ENCODE measurements at places on chromosomes 16 and 17.

DNA sequence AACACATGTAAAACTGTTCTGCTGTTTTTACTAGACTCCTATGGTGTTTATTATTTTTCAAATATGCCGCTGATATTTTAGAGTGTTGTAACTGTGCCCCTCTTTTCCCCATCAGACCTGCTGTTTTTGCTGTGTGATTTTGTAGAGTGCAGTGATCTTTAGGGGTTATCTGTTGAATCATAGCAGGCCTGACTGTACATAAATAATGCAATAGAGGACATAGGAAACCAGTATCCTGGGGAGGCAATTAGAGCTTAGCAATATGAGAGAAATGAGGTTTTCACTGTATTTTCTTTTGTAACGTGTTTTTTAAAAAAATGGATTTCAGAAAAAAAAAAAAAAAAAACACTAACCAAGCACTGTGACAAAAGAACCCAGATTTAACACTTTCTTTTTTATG lies 662.2 kb downstream of the TOX3 start:
- no peak for DNase-seq

DNA sequence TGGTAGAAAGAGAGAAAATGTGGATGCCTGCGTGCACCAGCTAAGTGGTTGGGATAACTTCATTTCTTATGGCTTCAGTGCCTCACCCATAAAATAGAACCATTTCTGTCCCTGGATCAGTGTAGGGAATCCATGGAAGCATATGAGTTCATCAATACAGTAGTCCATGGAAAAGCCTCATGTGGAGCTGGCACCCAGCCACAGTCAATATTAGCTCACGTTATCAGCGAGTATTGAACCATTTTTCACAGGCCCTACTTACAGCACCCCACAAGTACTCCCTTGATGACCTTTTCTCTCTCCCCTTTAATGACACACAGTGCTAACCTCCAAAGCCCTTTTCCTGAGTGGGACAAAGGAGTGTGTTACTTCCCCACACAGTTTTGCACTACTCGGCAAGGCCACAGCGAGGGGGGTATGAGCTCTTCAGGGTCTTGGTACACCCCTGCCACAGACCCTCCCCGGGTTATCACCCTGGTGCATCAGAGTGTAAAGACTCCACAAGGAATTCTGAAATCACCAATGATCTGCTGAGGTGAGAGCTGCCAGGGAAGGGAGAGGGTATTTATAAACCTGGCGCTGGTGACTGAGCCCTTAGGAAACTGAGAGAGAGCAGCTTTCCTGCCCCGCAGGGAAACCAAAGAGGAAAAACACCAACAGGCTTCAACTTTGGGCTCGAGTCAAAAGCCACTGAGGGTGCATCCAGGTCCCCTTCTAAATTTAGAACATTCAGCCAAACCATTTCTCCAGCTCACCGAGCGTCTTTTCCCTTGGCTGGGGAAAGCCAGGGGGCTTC lies 36.9 kb downstream of the DYNLRB2 start:
- DNase-seq: no peak

- no peak for DNase-seq
Measured at GRCh38 chr17:51165680-51166197, 472 bp upstream of the NME2 start.

DNA sequence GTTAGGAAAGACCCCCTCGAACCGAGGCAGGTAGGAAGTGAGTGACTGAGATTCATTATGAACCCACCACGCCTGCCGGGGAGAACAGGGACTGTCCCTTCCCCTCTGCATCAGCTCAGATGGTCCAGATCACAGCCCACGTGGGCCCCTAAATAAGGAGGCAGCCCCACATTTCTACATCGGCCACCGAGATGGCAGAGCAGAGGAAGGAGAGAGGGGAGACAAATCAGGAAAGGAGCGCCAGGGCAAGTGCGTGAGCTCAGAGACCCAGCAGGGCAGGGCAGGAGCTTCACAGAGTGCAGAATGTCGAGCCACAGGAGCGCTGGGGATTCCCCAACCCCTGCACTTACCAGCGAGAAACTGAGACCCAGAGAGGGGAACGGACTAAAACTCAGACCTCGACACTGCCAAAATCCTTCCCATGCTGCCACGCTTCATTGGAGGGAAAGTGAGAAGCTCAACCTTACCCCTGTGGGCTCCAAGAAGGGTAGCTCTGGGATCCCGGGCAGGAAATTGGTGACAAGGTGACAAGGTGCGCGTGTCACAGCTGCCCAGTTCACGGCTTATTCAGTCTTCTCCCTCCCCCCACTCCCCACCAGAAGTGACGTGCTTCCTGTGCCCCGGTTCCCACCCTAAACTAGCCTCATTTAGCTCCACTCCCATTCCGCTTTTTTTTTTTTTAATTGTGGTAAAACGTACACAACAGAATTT lies at the start of gene ICAM2:
TSS of gene ICAM2 (minus strand) at position 578 of the 711 bp plus-strand sequence. CDS start 13,942 bp downstream, outside the sequence.
- DNase-seq: no peak

DNA sequence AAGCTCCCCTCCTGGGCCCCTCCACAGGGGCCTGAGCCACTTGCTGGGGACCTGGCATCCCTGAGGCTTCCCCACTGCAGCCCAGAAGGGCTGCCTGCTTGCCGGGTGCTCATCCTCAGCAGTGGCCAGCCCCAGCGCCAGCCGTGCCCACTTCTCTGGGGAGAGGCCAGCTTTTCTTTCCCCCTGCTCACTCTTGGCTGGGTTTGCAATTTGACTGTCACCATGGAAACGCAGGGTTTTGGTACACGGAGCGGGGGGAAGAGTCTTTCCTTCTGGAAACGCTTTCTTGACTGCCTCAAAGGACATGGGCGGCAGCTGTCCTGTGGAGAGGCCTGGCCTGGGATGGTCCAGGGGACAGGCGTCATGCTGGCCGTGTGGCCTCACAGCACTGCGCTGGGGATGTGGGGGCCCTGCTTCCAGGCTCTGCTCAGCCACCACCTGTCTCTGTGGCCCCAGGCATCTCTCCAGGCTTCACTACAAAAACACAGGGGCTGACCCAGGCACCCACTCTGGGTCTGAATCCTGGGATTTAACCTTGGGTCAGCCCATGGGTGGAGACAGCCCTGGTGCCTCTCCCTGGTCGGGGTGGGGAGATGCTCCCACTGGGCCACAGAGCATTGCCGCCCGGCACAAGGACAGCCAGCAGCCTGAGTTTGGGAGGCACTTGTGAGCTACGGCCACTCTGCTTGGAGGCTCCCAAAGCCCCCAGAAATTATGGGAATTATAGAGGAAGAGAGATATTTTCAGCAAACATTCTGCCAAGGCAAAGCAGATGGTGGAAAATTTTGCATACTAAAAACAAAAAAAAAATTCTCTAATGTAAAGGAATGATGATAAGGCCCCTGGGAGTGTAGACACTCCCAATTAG lies 45.9 kb upstream of the DOC2B start:
- DNase-seq: no peak

DNA sequence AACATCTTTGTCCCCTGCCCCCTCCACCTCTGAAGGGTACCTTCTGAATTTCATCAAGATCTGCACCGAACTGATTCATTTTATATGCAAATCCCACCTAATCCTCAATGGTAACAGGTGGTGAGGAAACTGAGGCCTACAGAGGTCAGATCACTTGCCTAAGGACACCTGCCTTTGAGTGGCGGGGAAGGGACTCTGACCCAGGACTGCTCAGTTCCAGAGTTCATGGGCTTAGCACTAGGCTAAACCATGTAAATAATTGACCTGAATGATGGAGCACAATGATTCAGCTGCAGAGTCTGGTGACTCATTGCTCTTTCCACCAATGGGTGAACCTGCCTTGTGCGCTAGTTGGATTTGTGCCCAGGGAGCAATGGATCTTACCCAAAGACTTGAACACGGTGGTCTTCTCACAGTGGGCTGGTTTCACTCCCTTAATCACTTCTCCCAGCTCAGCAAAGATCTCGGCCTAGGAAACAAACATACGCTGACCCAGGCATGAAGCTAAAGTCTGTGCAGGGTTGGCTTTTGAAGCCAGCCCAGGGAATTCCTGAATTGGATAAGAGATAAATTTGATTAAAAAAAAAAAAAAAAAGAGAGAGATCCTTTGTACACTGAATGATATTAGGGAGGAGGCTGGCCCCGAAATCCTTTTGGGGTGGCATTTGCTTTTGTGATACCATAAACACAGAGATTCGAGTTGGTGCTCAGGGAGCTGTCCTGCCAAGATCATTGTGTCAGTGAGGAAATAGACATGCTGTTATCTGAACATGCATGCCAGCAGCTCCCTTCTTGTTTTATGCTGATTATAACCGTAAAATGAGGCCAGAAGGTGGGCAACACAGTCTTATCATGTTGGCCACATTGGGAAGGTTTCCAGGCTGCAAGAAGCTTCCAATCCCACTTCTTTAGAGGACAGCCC lies 17.0 kb downstream of the CRYM start:
- DNase-seq: no peak

GRCh38 chr17:57415751-57416207 lies 159.5 kb downstream of the MSI2 start:
- DNase-seq: no peak

GRCh38 chr17:64345689-64346376 lies 44.8 kb downstream of the PECAM1 start:
- no peak for DNase-seq

- no peak for DNase-seq
Measured at GRCh38 chr16:5016967-5017677, 16.6 kb downstream of the NAGPA start.

DNA sequence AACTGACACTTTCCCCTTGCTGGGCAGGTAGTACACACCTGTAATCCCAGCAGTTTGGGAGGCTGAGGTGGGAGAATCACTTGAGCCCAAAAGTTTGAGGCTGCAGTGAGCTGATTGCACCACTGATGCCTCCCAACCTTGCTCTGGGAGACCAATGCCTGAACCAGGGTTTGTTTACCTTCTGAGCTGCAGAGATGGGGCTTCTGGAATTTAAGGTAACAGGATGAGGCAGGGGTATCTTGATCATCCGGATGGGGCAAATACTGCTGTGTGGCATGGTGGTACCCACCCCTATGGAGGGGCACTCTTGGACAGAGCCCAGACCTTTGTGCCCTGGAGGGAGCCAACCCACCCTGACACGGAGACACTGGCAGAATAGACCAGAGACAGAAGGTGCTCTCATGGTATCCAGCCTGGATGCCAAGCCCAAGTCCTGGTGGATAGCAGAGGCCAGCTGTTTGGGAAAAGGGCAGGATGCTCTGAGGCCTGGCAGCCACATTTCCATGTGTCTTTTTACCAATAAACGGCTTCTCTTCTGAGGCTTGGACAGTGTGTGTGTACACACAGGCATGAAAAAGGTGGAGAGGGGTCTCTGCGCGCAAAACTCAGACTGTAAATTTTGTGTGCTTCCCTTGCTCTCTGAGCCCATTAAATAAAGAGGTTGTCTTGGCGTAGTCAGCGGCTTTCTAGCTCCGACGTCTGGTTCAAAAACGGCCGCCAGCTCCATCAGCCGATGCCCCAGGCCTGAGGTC lies 4.4 kb downstream of the ZNF48 start:
- no peak for DNase-seq

- DNase-seq: no peak
Measured at GRCh38 chr17:16926571-16927451, 45.1 kb downstream of the TNFRSF13B start.

DNA sequence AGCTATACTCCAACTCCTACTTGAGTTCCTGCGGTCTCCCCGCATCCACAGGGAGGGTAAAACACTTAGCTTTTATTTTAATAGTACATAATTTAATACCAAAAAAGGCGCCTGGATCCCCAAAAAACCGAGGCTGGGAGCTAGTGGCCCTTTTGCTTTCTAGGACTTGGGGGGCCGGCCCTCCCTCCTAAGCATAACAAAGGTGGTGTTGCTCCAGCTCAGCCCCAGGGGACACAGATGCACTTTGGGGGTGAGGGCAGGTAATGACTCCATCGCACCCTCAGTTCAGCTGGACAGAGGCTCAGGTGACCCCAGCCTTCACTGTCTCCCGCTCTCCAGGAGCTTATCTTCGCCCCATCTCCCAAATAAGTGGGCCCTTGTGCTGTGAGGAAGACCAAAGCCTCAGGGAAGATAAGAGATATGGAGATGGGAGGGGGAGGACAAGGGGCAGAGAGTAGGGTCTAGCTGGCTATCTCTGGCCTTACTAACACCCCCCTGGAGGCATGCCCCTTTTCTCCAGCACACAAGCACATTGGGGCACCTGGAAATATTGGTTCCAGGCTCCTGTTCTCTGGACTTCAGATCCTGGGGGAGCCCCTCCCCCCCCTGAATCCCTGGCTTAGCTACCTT lies 2.8 kb upstream of the NHERF1 start:
- no peak for DNase-seq

- no peak for DNase-seq
Measured at GRCh38 chr16:49428808-49429207, 55.2 kb downstream of the C16orf78 start.

GRCh38 chr17:79006046-79006445 lies 3.5 kb downstream of the CANT1 start:
- DNase-seq: no peak

- DNase-seq: no peak
Measured at GRCh38 chr16:28537964-28538732, 626 bp downstream of the NUPR1 start.

- no peak for DNase-seq
Measured at GRCh38 chr16:58440131-58440530, 47.9 kb downstream of the GINS3 start.

- DNase-seq: peak; percentile 21
Measured at GRCh38 chr16:17476414-17477259, 5.9 kb upstream of the XYLT1 start.

DNA sequence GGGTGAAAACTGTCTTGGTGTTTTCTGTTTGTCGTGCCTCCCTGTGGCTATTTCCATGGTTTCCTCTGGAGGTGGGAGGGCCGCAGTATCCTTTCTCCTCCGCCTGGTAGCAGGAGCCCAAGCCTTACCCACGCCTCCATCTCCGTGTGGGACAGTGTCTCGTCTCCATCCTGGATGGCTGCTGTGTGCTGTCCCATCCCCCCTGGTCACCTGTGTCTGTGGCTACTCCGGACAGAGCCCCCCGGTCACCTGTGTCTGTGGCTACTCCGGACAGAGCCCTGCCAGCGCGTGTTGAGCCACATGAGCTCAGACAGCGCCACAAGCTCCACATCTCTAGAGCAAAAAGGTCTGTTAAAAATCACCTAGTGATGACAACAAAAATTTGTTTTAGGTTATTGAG lies 198.2 kb upstream of the CHMP6 start:
- no peak for DNase-seq

- no peak for DNase-seq
Measured at GRCh38 chr17:74380086-74380958, 13.0 kb downstream of the GPR142 start.

- DNase-seq: no peak
Measured at GRCh38 chr16:1757714-1758461, 13.5 kb downstream of the NME3 start.
